Dorsolateral prefrontal cortex (tissue), 122 donors: ENCODE measurements at places on chromosomes 7 and 10. TPM values are rescaled to one million over a fixed set of nuclear protein-coding genes. Genes with fewer than 3 reads are reported as not detected.

TMEM178B gene
- 57.3 TPM for total RNA-seq

SPDYE9 gene
- total RNA-seq, result not detected

PODXL gene
- total RNA-seq, result 34.9 TPM

REEP3 gene
- total RNA-seq, result 23.8 TPM

AZGP1 gene
- 8.9 TPM for total RNA-seq

GTPBP4 gene
- total RNA-seq, result 35.7 TPM

PPP1R17 gene
- 0.76 TPM for total RNA-seq

CPA5 gene
- 1.0 TPM for total RNA-seq

OLAH gene
- total RNA-seq, result 0.92 TPM

PTF1A gene
- total RNA-seq, result 0.70 TPM

HTR5A gene
- 14.7 TPM for total RNA-seq

C7orf33 gene
- total RNA-seq, result not detected
